ENCODE measurements at places on chromosomes 1 and 21.

GRCh38 chr1:159170639-159171038 is 776 bp upstream of the CADM3 start:
- DNase-seq: no peak

GRCh38 chr1:108819878-108820277 is 37.0 kb downstream of the AKNAD1 start:
- no peak for DNase-seq

DNA sequence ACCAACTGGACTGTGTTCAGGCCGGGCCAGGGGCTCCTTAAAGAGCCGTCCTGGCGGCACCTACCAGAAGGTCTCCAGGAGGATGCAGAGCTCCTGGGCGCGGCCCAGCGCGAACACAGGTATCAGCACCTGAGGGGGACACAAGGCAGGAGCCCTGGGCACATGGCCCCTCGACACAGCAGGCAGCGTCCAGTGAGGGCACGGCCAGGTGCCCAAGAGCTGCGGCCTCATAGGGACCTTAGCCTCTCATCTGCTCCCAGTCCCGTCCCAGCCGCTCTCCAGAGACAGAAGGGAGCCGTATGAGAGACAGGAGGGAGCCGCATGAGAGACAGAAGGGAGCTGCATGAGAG is 5.8 kb downstream of the PUSL1 start:
- no peak for DNase-seq

- DNase-seq: no peak
Measured at GRCh38 chr1:65792669-65793358, at the start of gene PDE4B. Gene PDE4B, plus strand, starts transcription at chr1:65792895.

Measured in stimulated activated CD4-positive, alpha-beta T cell treated with anti-CD3 and anti-CD28 coated beads, Interleukin-2, amount 100 ng/mL, for 48 hours (primary cell).